B cell (primary cell): ENCODE measurements at places on chromosomes 7 and 10. TPM values are rescaled to one million over a fixed set of nuclear protein-coding genes. Genes with fewer than 3 reads are reported as not detected.

Gene TMEM176B
- total RNA-seq = 0.25 and 0.73 TPM in 2 replicates

Gene FIGNL1
- 23.3 and 24.5 TPM in 2 replicates for total RNA-seq

Gene NUTM2B
- total RNA-seq = 0.80 and 1.3 TPM in 2 replicates

Gene CYP2C8
- 1.4 and 1.9 TPM in 2 replicates for total RNA-seq

Gene TET1
- 1.1 and 1.4 TPM in 2 replicates for total RNA-seq

Gene TUBB8
- total RNA-seq = 0.75 and 0.84 TPM in 2 replicates

Gene NEUROG3
- total RNA-seq = not detected in 2 replicates

Gene TRRAP
- total RNA-seq = 102 and 107 TPM in 2 replicates

Gene GIMAP6
- 0.22 and 0.39 TPM in 2 replicates for total RNA-seq

Gene EFCAB10
- not detected in 2 replicates for total RNA-seq

Gene LRRTM3
- total RNA-seq = not detected in 2 replicates

Gene DKK1
- total RNA-seq = not detected in 2 replicates

Gene LDB1
- total RNA-seq = 111 and 114 TPM in 2 replicates

Gene PSPH
- total RNA-seq = 4.1 and 6.2 TPM in 2 replicates

Gene MARVELD1
- 0.54 and 0.80 TPM in 2 replicates for total RNA-seq

Gene MYO3A
- 1.4 and 1.7 TPM in 2 replicates for total RNA-seq

Gene C10orf105
- not detected in 2 replicates for total RNA-seq

Gene PDSS1
- 3.6 and 4.3 TPM in 2 replicates for total RNA-seq

Gene PLXDC2
- 0.07 and 0.19 TPM in 2 replicates for total RNA-seq

Gene CDK14
- total RNA-seq = 167 and 174 TPM in 2 replicates

Gene GALNT17
- not detected in 2 replicates for total RNA-seq

Gene GDF10
- total RNA-seq = not detected in 2 replicates

Gene HDAC9
- 64.8 and 67.7 TPM in 2 replicates for total RNA-seq
